ENCODE measurements at places on chromosomes 11 and 22. TPM values are rescaled to one million over a fixed set of nuclear protein-coding genes. Genes with fewer than 3 reads are reported as not detected.

TBX10 gene
- total RNA-seq: not detected

TRIM29 gene
- total RNA-seq: not detected

EMID1 gene
- total RNA-seq: 1.1 TPM

BIRC2 gene
- total RNA-seq: 44.7 TPM

HEPHL1 gene
- total RNA-seq: not detected

HBB gene
- not detected for total RNA-seq

OR4A16 gene
- total RNA-seq: not detected

CD6 gene
- total RNA-seq: not detected

P4HA3 gene
- 95.3 TPM for total RNA-seq

TEAD1 gene
- total RNA-seq: 117 TPM

CHRM4 gene
- total RNA-seq: 0.39 TPM

HPX gene
- not detected for total RNA-seq

TMA7B gene
- not detected for total RNA-seq

All from epithelial cell of alveolus of lung (primary cell).